HuH-7 (cell line): ENCODE measurements at places on chromosomes 2 and 18.

DNA sequence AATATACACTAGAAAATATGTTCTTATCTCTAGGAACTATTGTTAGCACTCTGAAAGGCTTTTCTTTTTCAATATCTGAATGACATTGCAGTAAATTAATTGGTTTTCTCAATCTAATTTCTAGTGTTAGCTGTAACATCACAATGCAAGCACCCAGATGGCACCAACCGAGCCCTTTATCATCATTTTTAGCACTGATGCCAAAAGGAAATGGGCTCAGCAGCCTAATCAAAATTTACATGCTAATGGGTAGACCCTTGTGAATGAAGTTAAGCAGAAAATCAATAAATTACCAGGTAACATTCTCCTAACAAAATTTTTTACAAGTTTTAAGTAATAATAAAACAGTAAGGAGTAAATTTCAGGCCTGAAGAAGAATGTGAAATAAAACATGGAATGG lies 53.5 kb upstream of the PGAP1 start:
- no peak for DNase-seq

DNA sequence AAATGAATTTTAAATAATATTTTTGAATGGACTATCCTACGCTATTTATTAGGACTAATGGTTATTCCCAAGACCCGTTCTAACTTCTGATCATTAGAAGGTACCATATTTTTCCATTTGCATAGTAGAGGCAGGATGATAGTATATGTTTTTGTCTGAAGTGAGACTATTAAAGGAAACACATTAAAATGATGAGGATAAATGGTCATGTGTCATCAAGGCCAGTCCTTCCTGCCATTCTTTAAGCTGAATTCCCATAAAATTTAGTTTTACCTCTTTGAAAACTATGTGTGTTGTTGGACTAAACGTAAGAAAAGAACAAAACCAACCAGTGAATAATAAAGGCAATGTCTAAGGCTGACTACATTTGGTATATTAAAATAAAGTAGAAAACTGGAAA lies 121.8 kb downstream of the SLC8A1 start:
- no peak for DNase-seq

GRCh38 chr2:151326554-151326953 lies 30.8 kb upstream of the TNFAIP6 start:
- no peak for DNase-seq

DNA sequence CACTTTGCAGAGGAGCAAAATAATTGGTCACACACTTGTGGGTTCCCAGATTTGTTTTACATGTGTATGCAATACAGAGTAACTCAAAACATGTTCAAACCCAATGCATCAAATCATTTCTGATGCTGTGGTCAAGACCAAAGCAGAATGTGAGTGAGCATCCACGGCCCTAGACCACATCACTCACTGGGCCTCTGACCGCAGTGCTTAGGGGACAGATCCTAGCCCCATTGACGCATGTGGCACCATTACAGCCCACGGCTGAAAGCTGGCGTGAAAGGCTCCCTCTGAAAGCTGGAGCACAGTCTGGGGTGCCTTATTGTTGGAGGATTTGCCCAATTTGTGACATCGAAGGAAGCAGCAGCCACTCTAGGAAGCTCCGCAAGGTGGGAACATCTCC lies 498.8 kb upstream of the TCF4 start:
- no peak for DNase-seq

GRCh38 chr2:39519886-39520285 lies 82.8 kb upstream of the MAP4K3 start:
- DNase-seq: no peak
